Suprapubic skin (tissue), 4 donors: ENCODE measurements at places on chromosomes 2 and 18.

DNA sequence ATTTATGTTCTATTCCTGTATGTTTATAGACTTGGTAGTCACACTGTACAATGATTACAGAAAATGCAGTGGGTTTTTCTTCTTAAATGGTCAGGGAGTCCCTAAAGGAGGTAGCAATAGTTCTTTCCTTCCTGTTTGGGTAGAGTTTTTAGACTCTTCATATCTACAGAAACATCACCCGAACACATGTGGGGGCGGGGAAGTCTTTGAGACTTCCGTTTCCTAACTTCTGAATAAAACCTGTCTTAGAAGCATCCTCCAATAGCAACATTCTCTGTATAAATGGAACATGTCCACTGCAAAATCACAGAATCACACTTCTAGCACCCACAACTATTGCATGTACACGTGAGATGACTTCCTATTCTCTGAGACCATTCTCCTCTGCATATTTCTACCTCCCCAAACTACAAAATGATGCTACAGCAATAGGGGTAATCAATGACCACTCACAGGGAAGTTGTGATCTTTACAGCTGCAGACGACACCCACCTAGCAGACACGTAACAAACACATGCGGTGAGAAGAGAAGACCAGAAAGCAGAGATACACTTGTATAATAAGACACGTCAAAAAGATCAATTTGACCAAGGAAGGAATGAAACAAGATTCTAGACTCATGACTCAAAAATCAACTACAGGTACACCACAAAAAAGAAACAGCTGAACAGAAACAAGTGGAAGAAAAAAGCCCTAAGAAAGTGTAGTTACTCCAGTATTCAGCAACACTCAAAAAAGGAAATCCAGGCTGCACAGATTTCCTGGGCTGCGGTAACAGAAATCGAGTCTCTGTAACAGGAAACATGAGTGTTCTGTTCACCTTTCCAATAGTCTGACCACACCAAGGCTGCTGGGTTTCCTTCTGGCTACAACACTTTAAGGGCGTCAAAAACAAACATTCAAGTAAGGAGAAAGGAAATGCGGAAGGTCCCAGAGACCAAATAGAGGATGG, 120.4 kb downstream of the ZNF516 start:
- DNase-seq = no peak

DNA sequence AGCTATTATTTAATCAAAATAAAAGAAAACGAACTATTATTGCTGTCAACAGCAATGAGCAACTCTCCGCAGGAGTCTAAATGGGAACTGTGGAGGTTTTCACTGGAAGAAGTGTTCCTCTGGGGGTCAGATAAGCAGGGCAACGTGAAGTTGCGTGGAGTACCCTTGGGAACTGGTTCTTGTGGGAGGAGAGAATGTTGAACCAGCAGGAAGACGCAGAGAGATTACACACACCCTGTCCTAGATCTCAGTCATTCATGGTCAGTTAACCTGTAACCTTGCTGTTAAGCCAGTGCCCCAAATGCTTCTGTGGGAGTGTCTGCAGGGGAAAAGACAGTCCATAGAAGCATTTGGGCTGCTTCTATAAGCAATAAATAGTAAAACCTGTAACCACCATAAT, 20.4 kb upstream of the CABLES1 start:
- DNase-seq = no peak

GRCh38 chr2:127106457-127106990, 430 bp downstream of the BIN1 start:
- peak; percentile 76 for DNase-seq

GRCh38 chr2:47150175-47150574, 4.9 kb downstream of the STPG4 start:
- no peak for DNase-seq

GRCh38 chr2:174341293-174341994, 6.7 kb downstream of the SP9 start:
- DNase-seq = peak; percentile 92

DNA sequence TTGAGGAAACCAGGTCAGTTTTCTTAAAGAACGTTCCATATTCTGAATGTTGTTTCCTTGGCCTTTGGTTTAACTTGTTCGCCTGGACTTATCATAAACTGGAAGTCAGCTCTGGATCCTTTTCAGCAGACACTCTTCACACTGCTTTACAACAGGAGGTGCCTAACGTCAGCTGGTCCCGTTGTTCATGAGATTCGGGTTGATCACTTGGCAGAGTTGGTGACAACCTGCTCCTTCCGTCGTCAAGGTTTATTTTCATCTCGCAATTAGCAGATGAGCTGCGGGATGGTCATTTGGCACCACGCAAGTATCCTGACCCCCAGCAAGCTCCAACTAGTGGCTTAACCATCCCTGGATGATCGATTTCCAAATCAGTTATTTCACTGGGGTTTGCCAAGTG, 23.0 kb upstream of the BIN1 start:
- DNase-seq = no peak

DNA sequence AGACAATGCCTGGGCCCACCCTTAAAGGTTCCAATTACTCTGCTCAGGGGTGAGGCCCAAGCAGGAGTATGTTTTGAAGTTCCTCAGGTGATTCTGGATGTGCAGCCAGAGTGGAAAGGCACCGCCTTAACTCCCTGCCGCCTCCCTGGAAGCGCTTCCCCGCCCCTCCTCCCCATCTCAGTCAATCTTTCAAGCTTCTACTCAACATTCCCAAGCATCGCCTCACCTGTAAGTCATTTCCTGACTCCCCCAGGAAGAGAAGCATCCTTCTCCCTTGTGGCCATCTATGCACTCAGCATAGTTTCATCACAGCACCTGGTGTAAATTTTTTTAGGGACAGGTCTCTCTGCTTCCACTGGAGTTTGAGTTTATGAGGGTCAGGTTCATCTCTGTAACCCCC, 67.5 kb downstream of the MYL12B start:
- no peak for DNase-seq

DNA sequence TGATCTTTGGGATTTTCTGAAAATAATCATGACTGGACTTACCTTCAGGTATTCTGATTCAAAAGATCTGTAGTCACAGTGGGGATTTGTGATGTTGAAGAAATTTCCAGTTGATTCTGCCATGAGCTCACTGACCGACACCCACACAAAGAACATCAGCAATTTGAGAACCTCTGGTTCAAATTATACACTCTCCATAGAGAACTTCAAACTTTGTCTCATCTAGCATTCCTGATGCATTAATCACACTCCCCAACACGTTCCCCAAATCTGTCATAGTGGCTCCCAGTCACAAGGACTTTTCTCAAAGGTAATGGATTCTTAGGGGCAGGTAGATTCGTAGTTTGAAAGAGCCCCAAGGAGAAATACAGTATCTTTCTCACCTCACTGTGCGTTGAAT, 584.3 kb downstream of the FBXO15 start:
- no peak for DNase-seq

- DNase-seq = no peak
These were observed 70.3 kb downstream of the MAIP1 start for GRCh38 chr2:200025717-200026116.

DNA sequence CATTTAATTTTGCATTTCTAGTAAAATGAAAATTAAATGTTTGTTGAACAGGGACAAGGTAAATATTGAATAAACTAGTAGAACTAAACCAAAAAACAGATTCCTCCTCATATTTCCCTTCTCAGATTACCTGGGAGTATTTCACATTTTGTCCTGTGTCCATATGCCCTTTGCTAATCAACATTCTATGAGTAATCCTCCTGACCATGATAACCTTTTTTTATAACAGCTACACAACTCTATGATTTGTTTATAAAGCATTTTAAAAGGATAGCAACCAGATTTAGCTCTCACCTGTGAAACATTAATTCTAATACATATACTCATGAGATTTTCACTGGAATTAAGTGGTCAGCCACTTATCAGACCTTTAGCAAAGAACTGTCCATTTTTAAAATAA, 7.1 kb upstream of the DSG2 start:
- DNase-seq = no peak

DNA sequence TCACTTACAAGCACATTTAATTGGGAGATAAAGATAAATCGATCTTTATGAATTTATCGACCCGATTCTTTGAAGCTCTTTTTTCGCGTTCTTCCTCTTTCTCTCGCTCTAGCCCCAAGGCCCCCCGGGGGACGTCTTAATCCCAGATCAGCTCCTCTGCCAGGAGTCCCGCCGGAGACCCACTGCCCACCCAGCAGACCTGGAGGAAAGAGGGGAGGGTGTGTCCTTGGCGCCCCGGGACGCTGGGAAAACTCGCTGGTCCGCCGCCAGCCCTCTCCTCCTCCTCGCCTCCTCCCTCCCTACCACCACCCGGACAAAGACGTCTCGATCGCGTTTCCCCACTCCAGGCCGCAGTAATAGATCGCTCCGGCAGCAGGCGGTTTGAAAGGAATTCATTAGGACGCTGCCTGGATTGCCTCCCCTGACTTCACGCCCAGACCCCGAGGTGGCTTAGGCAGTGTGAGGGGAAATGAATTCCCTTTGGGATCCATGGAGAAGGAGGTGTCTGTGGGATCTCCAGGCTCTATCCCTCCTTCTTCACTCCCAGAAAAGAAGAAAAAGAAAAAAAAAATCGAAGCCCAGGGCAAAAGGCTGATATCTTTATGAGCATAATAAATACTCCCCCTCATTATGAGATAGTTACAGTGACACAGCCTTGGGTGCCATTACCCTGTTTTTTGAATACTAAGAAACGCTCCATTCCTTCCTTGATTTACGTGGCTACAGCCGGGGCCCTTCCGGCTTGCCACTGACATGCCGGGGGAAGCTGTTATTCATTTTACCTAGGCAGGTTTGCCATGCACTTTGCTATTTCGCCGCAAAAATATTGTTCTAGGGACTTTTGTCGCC, 1.8 kb upstream of the GBX2 start:
- no peak for DNase-seq

DNA sequence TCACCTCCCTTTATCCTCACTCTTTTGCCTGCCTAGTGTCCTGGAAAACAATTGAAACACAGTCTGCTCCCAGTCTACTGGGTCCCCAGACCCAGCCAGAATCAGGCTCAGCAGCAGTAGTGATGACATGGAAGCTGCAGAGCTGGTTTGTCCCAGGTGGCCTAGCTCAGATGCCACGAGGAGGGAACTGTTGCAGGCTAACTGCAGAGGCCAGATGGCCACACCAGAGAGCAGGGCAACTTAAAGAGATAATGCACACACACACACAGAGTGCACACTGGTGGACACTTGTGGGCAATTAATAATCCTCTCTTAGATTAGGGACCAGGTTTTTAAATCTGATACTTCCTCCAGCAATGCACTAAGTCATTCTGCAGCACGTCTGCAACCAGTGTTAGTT, 42.4 kb downstream of the GYPC start:
- no peak for DNase-seq

- DNase-seq = no peak
These were observed 85.9 kb downstream of the CPS1 start for GRCh38 chr2:210642333-210642732.

- no peak for DNase-seq
These were observed 10.2 kb downstream of the LPIN2 start for GRCh38 chr18:3002732-3003131.

DNA sequence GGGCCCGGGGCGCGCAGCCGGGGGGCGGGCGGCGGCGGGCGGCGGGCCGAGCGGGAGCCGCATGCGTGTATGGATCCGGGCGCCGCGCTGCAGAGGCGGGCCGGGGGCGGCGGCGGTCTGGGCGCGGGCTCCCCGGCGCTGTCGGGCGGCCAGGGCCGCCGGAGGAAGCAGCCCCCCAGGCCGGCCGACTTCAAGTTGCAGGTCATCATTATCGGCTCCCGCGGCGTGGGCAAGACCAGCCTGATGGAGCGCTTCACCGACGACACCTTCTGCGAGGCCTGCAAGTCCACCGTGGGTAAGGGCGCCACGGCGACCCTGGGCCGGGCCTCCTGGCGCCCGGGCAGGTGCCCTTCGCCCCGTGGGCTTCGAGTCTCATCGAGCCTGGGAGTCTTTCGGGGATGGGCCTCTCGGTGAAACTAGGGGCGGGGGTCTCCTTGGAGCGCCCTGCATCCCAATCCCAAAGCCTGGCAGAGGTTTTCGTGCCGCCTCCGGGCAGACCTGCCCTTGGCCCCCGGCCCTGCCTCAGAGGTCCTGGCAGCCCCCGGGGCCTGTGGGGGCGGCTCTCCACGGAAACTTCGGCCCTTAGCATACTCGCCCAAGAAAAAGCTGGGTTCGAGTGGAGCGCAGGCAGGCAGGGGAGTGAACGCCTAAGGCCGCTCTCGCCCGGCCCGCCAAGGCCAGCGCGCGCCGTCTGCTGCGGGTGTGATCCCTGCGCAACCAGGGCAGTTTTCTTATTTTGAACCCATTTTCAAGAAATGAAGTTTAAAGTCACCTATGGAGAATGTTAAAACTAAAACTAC, 622 bp downstream of the RAB12 start:
- peak; percentile 69 for DNase-seq

- DNase-seq = peak; percentile 73
These were observed 141.8 kb downstream of the MEIS1 start for GRCh38 chr2:66576561-66577320.
